NCI-H524 (cell line): ENCODE measurements at places on chromosomes 7 and 10.

DNA sequence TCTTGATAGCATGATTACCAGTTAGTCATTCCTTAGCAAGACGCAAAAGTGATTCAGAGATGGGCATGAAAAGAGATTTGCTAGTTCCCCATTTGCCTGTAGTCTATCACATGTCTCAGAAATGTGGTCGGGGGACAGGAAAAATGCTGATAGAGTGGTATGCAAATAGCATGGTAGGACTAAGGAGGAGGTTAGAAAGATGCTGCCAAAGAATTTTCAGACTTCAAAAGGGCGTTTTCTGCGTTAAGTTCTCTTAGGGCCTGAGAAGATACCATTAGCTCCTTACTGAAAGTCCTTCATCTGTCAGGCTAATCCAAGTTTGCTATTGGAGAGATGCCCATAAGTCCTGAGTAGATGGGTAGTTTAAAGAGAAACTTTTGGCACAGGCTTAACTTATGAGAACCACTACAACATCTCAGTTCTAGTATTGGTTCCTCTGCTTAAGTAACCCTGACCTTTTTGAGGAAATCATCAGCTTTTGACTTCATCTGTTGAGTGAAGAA lies 2.7 kb downstream of the CALD1 start:
- DNase-seq = no peak

GRCh38 chr7:107147464-107148393 lies 21.1 kb upstream of the HBP1 start:
- peak; percentile 7 for DNase-seq

DNA sequence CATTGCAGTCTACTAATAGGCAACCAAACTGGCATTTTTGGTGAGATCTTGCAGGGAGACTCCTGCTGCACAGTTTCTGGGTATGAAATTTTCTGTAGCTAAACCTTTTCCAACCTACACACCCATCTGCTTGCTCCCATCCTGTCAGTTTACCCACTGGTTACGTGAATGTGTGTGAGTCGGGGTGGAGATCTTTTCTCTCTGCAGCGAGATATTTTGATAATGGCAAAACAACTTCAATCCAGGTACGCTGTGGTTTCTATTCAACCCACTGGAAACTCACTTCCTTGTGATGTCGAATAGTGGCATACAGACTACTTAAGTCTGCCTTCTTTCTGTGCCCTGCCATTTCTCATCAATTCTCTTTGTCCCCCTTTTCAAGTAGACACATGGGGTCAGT lies 4.5 kb downstream of the PLEKHA1 start:
- DNase-seq = no peak

GRCh38 chr7:36547416-36547815 lies 157.8 kb downstream of the ANLN start:
- no peak for DNase-seq
